SHP77 treated with DMSO at 0.1 percent for 48 hours (cell line): ENCODE measurements at places on chromosomes 3 and 15.

DNA sequence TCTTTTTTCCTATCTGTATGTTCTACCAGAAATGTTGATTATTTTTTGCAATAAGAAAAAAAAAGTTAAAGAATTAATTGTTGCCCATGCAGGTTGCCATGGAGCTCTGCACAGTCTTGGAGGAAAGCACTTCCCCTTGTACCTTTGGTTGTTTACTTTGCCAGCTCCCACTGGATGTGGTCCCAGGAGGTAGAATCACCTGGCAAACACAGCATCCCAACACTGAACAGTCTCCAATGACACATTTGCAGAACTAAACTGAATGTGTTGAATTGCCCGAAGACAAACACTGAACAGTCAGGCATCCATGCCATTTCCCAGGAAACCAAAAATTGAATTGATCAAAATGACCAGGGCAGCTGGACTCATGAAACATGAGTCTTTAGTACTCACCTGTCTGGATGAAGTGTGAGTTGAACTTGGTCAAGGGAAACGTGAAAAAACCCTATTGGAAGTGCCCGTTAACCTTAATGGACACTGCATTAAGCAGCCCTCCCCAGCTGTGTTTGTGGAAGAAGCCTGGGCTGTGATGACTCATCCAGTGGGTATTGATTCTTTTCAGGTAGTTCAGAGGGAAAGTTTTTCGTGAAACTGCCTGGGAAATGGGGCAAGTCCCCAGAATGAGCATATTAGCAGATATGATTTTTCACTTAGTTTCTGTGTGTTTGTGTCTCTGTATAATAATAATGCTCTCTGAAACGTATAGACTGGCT is 284.7 kb upstream of the STT3B start:
- no peak for DNase-seq

- DNase-seq = no peak
Observed at GRCh38 chr15:40469776-40470390, 901 bp upstream of the CHST14 start.

DNA sequence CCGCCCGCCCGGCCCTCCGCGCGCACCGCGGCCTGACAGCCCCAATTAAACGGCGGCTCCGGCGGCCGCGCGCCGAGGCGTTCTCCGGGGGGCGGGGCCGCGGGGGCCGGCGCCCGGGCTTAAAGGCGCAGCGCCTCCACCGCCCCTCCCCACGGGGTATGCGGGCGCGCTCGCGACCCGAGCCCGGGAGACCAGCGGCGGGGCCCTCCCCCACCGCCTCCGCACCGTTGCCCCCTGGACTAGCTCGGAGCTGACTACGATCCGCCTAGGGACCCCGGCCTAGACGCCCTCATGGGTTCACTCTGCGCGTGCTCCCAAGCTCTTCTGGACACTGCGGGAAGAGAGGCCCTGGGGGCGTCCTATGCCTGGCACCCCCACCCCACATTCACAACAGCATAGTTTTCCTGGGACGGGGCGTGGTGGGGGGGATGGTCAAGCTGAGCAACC is at the start of gene DUSP7:
DUSP7 (minus strand) TSS at position 51 of the 447 bp plus-strand sequence. CDS start 205 bp downstream, outside the sequence.
- no peak for DNase-seq

DNA sequence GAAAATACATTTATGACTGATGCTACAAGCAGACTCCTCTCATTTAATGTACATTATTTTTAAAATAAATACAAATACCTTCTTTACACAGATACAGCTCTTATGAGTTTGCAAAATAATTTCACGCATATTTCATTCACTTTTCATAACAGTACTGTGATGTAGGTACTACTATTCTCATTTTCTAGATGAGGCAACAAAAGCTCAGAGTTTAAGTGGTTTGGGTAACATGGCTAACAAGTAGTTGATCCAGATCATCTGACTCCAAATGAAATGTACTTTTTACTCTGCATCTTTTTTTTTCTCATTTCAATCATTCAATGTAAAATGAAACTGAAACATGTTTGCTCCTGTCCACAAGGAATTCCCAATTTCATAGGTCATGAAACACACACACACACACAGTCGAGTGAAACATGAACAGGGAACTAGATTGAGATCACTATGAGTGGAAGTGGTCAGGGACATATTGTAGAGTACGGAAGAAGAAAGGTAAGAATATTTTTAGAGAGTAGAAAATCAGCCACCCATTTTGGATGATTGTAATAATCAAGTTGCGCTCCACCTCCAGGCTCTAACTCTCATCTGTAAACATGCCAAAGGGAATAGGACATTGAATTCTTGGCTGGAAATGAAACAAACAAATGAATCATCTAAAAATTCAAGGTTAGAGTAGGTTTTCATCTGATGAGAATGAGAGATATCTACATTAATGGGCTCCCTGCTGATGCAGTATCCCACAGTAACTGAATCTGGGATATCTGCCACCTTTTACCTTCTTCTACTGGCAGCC is 92.4 kb downstream of the CLDN1 start:
- DNase-seq = no peak

DNA sequence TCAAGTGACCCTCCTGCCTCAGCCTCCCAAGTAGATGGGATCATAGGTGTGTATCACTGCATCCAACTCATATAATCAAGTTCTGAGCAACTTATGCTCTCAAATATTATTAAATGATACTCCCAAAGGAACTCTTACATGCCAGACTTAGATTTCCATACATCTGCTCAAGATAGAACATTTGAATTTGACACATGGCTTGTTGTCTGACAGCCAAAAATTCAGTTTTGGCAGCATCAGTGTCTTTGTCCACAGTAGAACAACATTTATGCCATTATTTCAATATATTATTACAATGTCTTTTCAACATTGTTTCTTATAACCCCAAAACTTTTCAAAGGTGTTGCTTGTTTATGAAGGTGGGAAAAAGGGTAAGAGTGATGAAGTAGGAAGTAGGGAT is 116.2 kb downstream of the SUCNR1 start:
- no peak for DNase-seq

GRCh38 chr15:41568350-41569017 is 9.5 kb downstream of the TYRO3 start:
- DNase-seq = no peak

GRCh38 chr3:86230762-86231161 is 760.2 kb downstream of the VGLL3 start:
- DNase-seq = no peak

GRCh38 chr15:68034081-68034480 is 20.0 kb upstream of the PIAS1 start:
- no peak for DNase-seq

GRCh38 chr3:146558781-146559180 is 14.4 kb upstream of the PLSCR1 start:
- DNase-seq = no peak

GRCh38 chr3:17459470-17459993 is 282.9 kb downstream of the TBC1D5 start:
- DNase-seq = no peak

GRCh38 chr15:100596792-100597191 is 5.2 kb downstream of the LINS1 start:
- no peak for DNase-seq

DNA sequence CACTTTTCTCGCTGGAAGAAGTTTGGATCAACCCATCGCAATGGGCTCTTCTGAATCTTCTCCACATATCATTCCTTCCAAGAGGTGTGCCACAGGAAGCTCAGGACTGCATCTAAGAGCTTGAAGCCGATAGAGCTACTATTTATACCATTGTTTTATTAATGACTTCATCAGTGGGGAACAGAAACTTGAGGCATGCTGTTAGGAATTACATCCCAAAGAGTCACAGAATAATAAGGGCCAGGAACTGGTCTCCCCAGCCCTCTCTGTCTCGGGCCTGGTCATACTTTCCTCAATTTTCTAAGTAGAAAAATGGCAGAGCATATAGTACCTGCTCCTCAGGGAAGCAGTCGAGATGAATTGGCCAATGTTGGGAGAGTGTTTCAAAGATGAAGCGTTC is 16.9 kb upstream of the C15orf61 start:
- no peak for DNase-seq

DNA sequence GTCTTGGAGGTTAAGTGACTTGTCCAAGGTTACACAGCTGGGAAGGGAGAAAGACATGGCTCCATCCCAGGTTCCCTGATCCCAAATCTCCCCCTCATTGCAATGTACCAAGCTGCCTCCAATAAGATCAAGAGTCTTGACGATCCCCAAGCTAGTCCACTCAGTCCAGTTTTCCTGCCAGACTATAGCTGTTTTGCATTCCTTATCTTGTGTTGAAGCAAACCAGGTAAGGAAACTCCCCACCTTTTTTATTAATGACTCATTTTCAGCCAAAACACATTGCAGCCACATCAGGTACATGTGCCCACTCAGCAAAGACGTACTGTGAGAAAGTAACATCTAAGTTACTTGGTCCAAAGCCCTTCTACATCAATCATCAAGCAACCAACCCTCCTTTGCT is 41.9 kb downstream of the LIPC start:
- no peak for DNase-seq

- DNase-seq = no peak
Observed at GRCh38 chr15:29988701-29989100, 94.1 kb upstream of the GOLGA8J start.

DNA sequence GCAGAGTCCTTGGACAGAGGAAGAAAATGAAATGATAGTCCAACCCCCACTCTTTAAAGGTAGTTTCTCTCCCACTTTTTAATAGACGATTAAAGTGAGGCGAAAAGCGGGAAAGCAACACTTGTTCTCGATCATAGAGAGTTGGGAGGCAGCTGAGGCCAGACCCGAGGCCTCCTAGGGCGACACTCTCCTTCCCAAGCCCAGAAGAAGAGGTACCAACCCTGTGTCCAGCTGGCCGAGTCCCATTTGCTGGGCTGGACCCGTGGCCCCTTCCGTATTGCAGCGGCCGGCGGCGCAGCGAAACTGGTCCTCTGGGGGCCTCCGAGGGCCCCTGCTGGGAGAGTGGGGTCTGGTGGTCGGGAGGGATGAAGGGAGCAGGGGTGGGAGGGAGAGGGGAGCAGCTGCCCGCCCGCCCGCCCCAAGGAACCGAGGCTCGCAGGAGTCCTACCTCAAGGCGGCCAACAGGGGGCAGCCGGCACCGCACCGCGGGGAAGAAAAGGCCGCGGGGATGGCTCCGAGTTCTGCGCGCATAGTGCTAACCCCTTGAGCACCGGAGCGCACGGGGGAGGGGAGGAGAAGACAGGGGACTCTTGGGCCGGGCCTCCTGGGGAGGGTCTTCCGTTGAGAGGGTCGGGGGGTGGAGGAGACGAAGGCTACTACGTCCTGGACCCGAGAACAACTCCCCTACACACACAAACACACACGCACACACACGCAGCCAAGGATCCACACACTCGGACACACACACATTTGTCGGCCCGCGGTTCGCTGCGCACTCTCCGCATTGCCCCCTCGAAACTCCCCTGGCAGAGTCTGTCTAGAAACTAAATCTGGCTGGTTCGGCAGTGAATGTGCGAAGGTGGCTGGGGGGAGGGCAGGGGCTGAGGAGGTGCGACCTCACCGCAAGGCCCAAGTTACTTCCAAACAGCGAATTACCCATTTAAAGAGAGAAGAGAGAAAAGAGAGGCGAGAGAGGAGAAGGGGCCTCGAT is 2.0 kb downstream of the WNT5A start:
- no peak for DNase-seq

- DNase-seq = no peak
Observed at GRCh38 chr3:10432156-10432845, 73.1 kb downstream of the ATP2B2 start.

GRCh38 chr3:158109804-158110657 is at the start of gene RSRC1:
RSRC1 (plus strand) TSS chr3:158110089; CDS start chr3:158122105, 12,016 bp downstream.
- DNase-seq = peak; percentile 87

- no peak for DNase-seq
Observed at GRCh38 chr3:66485291-66485968, 15.4 kb downstream of the LRIG1 start.

GRCh38 chr3:80439490-80439889 is 671.7 kb upstream of the ROBO1 start:
- peak; percentile 87 for DNase-seq
